ENCODE measurements at places on chromosomes 7 and 10.

DNA sequence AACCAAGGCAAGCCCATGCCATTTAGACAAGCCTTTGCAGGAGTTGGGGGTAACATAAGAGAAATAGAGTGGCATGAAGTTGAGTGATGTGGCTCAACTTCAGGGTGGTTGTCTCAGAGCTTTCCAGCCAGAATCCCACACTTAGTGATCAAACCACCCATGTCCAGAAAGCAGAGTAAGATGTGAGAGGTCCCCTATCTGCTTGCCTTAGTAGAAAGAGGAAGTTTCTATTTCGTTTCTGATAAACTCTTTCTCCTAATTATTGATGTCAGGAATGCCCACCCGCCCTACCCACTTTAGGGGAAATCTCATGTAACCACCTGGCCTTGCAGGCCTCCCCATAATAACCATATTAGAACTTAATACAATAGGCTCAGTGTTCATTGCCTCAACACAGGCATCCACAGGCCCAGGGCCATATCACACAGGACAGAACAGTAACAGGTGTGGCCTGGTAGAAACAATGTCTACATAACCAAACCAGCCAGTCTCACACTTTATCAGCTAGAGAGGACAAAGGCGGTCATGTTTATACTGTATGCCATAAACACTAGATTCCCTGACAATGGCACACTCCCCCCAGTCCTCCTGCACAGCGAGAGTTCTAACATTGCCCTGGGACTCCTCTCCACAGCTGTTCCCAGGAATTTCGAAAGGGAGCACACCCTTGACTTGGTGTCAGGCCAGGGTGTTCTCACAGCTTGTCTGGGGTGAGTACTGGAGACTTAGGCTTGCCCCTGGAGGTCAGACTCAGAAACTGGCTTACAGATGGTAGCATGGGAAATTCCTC lies 364.4 kb downstream of the CXCL12 start:
- no peak for DNase-seq

- no peak for DNase-seq
Observed at GRCh38 chr10:47054974-47055373, 143.7 kb downstream of the PTPN20 start.

DNA sequence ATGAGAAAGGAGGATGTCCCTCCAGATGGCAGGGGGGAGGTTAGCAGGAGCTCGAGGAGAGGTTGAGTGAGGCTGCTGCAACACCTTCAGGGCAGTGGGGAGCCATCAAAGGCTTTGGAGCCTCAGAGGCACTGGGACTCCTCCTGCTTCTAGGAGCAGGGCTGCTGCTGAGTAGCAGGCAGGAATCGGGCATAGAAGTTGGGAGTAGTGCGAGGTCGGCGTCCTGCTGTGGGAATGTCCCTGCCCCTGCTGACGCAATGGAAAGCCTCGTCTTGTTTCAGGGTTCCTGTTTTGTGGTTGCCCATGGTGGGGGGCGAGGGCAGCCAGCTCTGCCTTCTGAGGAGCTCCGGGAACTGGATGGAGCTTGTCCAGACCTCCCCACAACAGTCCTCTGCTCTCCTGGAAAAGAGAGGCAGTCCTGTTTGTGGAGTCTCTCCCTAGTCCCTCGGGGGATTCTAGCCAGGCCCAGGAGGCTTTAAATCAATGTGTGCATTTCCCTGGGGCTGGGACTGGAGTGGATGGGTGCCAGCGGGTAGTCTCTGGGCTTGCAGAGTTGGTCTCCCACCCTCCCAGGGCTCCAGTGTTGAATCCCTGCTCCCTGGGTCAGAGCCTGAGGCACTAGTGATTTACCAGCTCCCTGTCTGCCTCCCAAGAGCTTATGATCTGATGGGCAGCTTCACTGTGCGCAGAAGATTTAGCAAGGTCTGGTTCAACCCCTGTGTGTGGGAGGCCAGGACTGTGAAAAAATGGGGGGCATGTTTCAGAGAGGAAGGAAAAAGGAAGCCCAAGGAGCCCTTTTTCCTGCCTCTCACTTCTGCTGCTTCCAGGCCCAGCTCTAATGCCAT lies 98.7 kb upstream of the PPIF start:
- DNase-seq: peak; percentile 67

- no peak for DNase-seq
Observed at GRCh38 chr7:1544896-1545416, 11.0 kb downstream of the TMEM184A start.

DNA sequence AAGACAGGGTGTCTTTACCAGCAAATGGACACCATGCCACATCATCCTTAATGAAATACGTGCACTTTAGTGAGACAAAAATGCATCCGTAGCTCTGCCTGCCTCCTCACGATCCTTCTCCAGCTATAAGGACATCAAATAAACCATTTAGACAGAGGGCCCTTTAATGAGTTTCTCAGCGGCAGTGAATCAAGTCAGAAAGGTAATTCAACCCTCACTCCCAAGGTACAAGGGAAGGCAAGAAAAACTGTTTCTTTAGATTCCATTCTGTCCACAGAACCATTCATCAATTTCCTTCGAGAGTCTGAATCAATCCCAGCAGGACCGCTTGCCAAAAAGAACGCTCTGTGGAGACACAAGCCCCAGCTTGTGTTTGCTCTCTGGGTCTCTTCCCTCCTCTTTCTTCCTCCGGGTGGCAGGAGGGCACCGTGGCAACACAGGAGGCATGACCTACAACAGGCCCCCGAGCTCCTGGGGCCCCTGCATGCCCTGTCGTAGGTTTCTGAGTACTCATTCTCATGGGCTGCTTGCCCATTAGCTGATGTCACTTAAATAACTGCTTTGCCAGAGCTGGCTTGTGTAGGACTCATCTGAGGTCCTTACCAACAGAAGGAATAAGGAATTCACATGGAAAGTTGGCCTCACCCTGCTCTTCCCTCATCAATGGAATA lies 297.8 kb upstream of the PRKCQ start:
- peak; percentile 64 for DNase-seq

- DNase-seq: no peak
Observed at GRCh38 chr10:124717911-124718741, 26.1 kb downstream of the FAM53B start.

DNA sequence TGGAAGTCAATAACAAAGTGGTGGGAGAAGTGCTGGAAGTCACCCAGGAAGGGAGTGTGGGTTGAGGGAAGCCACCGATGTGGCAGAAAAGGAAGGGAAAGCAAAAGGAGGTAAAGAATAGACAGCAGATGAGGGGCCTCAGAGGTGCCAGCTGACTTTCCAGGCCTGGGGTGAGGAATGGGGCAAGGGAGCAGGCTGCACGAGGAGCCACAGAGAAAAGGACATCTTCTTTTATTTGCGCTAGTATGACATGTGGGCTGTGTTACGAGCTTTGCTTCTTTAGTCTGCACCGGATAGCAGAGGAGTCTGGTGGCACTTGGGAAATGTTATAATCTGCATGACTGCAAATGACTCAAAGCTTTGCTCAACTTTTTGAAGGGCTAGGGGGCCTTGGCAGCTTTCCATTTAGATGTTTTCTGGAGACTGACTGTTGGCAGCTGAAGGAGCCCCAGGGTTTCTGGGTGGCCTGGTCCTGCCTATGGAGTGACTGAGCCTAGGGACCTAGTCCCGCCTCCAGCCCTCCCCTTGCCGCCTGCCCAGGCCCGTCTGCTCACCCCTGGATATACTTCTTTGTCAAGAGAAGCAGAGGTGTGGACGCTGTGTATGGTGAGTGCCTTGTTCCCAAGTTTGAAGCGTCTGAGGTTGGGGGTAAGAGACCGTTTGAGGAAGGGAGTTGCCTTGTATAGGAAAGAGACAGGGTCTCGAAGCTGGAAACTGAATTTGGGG lies 5.1 kb downstream of the PRXL2A start:
- peak; percentile 53 for DNase-seq

DNA sequence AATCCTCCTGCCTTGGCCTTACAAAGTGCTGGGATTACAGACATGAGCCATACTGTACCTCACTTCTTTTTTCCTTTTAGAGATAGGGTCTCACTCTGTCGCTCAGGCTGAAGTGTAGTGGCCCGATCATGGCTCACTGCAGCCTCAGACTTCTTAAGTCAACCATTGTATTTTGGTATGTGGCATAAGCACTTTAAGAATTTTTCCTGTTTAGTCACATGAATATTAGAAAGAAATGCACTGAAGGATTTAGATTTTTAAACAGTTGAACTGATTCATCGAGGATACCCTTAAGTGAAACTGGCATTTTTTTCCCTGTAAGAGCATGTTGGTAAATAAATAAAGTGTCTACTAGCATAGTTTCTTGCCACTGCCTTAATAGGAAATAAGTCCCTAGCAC lies 319.3 kb upstream of the CACNA2D1 start:
- no peak for DNase-seq

DNA sequence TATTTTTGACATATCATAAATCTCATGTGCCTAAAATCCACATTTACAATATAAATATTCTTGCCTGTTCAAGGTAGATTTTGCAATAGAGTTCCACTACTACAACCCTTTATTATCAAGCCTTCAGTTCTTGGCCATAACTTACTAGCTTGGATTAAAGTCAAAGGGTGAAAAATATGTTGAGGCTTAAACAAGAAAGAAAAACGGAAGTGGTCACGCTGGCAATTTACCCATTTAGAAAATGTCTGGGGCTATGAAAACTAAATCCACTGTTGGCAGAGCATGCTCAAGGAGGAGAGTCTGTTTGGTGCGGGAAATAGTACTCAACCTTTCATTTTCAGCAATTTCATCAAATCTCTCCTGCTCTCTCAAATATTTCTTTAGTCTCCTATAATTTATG lies 209.8 kb upstream of the RHOBTB1 start:
- no peak for DNase-seq

GRCh38 chr7:48708635-48709034 lies 215.7 kb upstream of the CDC14C start:
- DNase-seq: no peak

GRCh38 chr7:35272246-35272645 lies 18.3 kb upstream of the TBX20 start:
- no peak for DNase-seq

- no peak for DNase-seq
Observed at GRCh38 chr10:23063973-23064812, 31.2 kb upstream of the MSRB2 start.

DNA sequence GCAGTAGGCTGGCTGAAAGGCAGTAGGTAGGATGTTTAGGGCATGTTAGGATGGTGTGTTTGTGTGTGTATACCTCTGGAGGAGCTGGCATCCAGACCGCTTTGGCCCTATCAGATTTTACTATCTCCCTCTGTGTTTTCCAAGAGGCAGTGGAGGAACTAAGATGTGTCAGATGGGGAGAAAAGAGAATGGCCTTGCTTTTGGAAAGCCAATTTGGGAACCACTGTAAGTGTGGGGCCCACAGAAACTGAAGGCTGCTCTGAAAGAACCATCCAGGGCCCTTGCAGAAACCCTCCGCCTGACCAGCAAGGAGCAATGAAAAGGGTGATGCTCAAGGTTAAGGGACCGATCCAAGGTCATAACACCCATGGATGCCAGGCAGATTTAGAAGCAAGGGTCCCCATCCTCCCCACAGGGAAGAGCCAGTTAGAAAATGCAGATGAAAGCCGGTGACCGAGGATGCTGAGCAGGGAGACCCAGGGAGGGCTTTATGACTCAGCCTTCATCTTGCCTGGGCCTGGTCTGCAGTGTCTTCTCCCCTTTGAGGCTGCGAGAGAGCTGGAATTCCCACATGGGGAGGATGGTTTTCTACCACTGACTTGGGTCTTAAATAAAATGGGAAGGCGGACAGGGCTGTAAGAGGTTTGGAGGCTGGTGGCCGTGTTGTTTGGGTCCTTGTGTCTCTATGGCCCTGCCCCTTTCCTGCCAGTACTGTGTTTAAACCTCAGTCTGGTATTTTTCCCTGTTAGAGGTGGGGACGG lies 275.8 kb downstream of the LRMDA start:
- DNase-seq: no peak

DNA sequence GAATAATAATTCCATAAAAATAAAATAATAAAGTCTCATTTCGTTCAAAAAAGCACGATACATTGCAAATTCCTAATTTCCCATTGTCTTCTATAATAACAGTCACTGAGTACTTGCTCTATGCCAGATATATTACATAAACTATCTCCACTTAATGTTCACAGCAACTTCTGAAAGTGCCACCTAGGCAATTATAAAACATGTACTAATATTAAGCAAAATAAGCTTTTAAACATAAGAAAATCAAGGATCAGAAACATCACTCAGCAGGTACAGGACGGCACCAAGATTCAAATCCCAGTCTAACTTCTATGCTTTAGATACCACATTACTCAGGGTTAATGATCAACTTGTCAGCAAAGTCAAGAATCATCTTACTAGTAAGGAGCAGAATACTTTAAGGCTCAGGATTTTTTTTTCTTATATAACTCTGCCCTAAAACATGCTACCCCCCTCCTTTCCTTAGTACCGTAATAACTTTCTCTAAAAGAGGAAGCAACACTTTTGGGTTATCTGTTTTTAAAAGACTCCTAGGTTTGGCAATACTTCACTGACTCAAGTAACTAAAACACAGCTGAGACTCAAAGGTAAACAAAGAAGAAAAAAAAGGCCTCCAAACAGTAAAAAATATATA lies 51.3 kb downstream of the USP6NL start:
- DNase-seq: no peak

GRCh38 chr7:112495810-112496462 lies 15.1 kb downstream of the LSMEM1 start:
- peak; percentile 51 for DNase-seq

- no peak for DNase-seq
Observed at GRCh38 chr7:100544386-100544785, 5.4 kb downstream of the AGFG2 start.

DNA sequence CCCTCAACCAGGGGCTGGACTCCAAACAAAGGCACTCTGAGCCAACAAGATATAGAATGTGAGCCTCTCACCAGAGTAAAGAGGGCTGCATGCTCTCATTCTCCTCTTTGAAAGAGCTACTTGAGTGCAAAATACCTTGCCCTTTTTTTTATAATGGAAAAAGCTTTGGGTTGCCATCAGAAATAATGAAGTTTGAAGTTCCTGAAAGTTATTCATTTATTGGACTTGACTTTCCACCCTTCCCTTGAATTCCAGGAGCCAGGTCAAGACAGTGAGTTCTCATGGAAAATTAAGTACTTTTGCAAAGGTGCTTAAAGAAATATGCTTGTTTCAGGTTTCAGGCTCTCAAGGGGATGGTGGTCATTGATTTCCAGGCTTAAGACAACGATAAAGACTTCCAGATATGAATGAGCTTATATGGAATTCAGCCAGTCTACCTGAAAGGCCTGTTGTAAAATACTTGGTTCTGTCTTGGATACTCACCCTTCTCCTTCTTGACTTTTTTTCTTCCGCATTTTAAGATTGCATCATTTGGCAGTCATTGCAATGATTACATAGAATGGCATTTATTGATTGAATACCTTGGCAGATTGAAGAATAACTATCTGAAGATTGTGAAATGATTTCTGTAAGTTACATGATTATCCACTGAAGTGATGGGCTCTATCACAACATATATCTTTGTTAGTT lies 696.4 kb downstream of the INHBA start:
- DNase-seq: no peak

DNA sequence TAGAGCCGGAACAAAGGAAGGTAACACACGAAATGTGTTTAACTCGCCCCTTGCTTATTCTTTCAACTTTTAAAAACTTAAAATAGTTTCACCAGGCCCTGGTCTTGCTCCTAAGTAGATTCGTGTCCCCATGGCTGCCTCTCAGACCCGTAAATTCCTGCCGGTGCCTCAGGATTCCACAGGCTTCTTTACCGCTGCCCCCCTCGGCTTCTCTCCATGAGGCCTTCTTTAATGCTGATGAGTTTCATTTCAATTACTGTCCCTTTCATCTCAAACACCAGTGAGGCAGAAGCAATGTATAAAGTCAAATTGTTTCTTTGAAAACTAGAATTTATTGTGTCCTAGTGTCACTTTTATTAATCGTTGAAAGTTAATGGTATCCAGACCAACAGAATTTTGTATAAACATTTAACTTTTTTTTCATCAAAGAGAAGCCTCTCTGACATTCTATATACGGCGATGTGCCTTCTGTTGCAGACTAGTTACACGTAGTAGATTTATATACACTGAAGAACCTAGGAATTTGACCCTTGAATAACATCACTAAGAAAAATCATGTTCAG lies 225.2 kb downstream of the C7orf25 start:
- DNase-seq: no peak

Measured in right forelimb (tissue), 1 donor.